Mammary microvascular endothelial cell (primary cell): ENCODE measurements at places on chromosomes 4 and X. TPM values are rescaled to one million over a fixed set of nuclear protein-coding genes. Genes with fewer than 3 reads are reported as not detected.

XAGE1A gene
- not detected in 2 replicates for total RNA-seq

FGFR3 gene
- 0.89 and 3.9 TPM in 2 replicates for total RNA-seq

FABP2 gene
- total RNA-seq = not detected in 2 replicates

STS gene
- total RNA-seq = 7.1 and 9.4 TPM in 2 replicates

GABRQ gene
- 0.05 and 0.13 TPM in 2 replicates for total RNA-seq
